Fibroblast of skin of left quadriceps (primary cell): ENCODE measurements at places on chromosomes 2 and 18.

DNA sequence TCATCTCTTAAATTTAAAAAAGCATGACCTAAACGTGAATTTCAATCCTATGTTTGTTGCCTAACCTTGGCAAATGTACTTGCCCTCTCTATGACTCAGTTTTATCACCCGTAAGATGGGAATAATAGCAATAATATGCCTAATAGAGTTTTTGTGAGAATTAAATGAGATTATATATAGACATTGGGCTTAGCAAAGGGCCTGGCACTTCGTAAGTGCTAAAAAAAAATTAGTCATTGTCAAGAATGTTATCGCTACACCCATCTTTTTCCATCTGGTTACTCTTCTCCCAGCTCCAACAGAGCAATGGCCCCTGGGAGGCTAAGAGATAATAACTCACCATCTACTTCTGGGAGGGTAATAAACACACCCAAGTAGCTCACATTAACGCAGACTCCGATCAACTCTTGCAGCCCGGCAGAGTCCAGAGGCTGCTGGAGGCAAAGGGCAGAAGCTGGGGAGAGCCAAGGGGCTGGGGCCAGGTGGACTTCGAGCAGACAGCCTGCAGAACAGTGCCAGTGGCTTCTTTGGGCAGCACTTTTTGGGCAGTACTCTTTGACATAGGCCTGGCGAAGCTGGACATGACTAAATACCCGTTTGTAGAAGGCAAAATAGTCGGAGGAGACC lies 63.9 kb upstream of the STPG4 start:
- no peak for DNase-seq

- peak; percentile 68 for DNase-seq
These were observed 971.0 kb upstream of the CDH2 start for GRCh38 chr18:29147944-29148343.

DNA sequence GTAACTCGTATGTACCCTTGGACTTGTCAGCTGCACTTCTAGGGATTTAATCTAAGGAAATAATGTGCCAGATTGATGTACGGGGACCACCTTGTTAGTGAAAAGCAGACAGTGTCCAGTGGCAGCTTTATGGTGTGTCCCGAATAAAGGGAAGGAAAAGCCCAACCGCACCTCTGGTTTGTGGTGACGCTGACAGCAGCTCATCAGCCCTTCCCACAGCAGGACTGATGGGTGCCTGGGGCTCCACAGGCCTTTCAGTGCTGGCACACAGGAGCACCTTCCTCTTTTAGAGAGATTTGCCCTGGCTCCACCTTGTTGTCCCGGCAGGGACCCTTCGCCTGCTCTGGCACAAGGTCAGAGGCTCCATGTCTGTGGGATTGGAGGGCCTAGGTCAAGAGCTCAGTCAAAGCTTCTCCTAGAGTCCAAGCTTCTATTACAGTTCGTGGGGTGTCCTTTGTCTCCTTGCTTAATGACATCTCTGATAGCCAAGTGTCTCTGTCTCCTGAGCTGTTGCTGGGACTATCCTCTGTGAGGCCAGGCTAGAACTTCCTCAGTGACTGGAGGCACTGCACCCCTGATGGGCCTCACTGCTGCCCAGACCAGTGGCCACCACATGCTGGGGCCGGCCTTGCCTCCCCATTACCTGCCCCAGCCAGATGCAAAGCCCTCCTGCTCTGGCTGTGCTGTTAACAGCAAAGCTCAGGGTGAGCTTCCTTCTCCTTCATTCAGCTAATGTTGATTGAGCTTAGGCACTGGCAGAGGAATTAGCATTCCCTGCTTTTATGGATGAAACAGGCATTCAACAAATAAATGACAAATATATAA lies 33.0 kb upstream of the SCLY start:
- no peak for DNase-seq

- DNase-seq = no peak
These were observed 9.3 kb downstream of the MREG start for GRCh38 chr2:216003876-216004696.

DNA sequence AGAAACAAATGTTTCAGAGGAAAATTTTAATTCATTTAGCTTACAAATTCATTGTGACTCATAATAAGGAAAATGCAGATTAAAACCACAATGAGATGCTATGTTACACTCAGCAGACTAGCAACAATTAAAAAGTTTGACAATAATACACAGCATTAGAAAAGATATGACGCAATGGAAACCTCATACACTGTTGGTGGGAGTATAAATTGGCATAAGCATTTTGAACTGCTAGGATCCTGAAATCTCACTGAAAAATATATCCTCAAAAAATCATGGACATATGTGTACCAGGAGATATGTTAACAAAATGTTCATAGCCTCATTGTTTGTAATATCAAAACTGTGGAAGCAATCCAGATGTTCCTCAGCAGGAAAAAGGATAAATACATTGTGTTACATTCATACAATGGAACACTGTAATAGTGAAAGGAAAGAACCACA lies 13.7 kb downstream of the CALCRL start:
- DNase-seq = peak; percentile 74

DNA sequence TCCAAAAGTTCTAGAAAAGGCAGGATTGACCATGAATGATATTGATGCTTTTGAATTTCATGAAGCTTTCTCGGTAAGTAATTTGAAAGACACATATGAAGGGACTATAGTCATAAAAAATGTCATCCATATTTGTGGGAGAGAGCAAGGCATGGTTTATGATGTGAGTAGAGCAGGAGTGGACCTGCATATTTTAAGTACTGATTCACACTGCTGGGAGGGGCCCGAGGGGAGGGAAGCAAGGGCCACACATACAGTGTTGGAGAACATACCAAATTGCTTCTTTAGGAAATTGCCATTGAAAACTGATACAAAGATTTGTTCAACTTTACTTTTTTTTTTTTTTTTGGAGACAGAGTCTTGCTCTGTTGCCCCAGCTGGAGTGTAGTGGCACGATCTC lies 39.4 kb downstream of the HADHB start:
- DNase-seq = peak; percentile 10

GRCh38 chr2:184481865-184482264 lies 116.5 kb upstream of the ZNF804A start:
- DNase-seq = no peak
